Activated T-cell treated with anti-CD3 and anti-CD28 coated beads, Interleukin-2, amount 50 U/mL, for 24 hours (primary cell): ENCODE measurements at places on chromosomes 7 and 10.
A peak's percentile ranks its signal among the peaks of the same experiment; 100 is the strongest.

- no peak for DNase-seq
Measured at GRCh38 chr10:45355494-45355893, 18.5 kb upstream of the ALOX5 start.

- DNase-seq: no peak
Measured at GRCh38 chr10:6195846-6196245, 6.9 kb upstream of the PFKFB3 start.

DNA sequence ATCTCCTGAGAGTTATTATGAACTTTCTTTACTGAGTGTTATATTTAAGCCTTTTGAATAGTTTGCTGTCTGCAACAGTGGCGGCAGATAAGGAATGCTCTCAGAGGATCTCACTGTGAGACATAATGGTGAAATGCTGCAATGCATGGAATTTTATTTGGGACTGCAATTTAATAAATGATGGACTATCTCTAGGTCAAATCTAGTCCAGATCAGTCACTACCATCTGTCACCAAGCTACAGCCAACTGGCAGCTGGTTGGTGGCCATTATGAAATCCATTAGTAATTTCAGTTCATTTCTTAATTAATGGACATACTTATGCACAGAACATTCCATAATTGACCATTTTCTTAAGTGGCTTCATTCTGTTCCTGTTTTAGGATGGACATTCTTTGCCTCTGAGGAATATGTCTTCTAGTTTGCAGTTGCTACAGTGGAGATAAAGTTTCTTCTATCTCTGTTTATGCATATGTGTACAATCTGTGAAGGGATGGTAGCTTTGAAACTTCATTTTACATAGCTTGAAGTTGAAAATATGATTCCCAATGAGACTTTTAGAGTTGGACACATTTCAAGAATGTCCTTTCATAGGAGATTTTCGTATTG lies 586.6 kb downstream of the SUGCT start:
- DNase-seq: no peak

GRCh38 chr7:100865372-100865911 lies 1.7 kb upstream of the TRIP6 start:
- no peak for DNase-seq

DNA sequence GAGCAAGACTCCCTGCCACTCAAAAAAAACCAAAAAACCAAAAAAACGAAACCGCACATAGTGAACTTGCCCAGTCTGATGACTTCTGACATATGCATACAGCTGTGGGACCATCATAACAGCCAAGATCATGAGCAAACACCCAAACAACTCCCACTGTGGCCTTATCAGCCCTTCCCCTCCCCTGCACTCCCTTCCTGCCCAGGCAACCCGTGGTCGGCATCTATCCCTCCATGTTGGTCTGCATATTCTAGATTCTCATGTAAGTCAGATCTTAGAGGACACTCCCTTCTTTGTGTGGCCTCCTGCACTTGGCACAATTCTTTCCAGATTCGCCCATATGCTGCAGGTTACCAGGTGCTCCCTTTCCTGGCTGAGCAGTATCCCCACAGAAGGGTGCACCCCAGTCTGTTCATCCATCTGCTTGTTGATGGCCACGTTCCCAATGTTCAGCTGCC lies 72.8 kb downstream of the GNA12 start:
- DNase-seq: no peak

GRCh38 chr7:67625257-67625737 lies 628.7 kb downstream of the TYW1 start:
- peak; percentile 36 for DNase-seq

GRCh38 chr10:44845361-44846175 lies 65.6 kb upstream of the TMEM72 start:
- DNase-seq: no peak

DNA sequence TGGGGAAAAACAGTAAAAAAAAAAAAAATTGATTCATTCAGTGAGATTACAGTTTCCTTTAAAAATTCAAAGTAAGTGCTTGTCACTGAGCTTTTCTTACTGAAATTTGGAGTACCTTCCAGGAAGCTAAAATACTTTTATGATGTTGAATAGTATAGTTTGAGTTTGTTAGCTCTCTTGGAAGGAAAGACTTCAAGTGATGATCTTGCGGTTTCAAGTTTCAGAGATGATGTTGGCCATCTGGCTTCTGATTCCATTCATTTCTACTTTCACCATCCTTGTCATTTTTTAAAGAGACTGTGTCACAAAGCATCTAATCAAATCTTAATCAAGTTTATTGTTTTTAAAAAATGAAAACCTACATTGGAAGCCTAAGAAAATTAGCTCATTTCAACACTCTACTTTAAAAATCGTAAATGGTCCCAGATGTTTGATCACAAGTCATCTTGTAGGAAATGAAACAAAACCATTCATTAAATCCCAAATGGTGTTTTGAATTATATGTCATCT lies 4.9 kb upstream of the HERPUD2 start:
- no peak for DNase-seq

- DNase-seq: no peak
Measured at GRCh38 chr10:71999360-72000072, 35.3 kb downstream of the CHST3 start.
